Activated CD4-positive, CD25-positive, alpha-beta regulatory T cell treated with anti-CD3 and anti-CD28 coated beads, Interleukin-2, amount 50 U/mL, for 24 hours (primary cell): ENCODE measurements at places on chromosomes 12 and 14.

DNA sequence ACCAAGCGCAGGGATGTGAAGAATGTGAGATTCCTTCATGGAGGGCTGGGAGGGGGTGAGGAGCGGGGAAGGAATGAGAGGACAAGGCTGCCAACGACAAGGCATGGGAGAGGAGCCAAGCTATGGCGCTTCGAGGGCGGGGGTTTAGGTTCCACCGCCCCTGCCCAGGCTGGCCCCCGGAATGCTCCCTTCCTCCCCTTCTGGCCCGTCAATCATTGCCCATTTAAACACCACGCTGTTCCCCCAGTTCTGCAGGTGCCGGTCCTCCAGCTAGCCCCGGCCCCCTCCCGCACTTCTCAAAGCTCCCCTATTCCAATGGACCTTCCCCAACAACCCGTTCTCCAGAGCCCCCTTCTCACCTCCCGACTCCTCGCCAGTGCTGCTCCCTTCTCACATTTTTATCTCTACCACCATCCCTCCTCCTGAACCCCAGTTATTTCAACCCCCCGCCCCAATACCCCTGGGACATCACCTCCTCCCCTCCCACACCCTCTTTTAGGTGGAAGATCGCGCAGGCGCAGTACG is 428 bp downstream of the RNF41 start:
- ATAC-seq: peak; percentile 19

- no peak for ATAC-seq
Measured at GRCh38 chr12:1773937-1774655, 46.3 kb upstream of the LRTM2 start.

DNA sequence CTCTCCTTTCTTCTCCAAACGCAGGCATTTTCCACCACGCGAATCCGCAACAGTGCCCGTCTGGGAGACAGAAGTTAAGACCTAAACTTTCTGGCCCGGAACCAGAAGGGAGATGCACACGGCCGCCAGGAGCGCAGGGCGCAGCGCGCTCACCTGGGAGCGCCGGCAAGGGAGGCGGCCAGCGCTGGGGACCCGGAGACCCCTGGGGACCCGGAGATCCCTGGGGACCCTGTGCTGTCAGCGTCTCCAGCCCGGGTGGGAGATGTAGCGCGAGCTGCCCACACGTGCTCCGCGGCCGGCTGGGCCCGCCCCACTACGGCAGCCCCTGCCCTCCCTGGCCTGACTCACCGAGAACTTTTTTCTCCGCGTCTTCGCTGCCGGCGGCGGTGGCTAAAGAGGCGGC is 620 bp downstream of the YBX3 start:
- ATAC-seq: peak; percentile 74

DNA sequence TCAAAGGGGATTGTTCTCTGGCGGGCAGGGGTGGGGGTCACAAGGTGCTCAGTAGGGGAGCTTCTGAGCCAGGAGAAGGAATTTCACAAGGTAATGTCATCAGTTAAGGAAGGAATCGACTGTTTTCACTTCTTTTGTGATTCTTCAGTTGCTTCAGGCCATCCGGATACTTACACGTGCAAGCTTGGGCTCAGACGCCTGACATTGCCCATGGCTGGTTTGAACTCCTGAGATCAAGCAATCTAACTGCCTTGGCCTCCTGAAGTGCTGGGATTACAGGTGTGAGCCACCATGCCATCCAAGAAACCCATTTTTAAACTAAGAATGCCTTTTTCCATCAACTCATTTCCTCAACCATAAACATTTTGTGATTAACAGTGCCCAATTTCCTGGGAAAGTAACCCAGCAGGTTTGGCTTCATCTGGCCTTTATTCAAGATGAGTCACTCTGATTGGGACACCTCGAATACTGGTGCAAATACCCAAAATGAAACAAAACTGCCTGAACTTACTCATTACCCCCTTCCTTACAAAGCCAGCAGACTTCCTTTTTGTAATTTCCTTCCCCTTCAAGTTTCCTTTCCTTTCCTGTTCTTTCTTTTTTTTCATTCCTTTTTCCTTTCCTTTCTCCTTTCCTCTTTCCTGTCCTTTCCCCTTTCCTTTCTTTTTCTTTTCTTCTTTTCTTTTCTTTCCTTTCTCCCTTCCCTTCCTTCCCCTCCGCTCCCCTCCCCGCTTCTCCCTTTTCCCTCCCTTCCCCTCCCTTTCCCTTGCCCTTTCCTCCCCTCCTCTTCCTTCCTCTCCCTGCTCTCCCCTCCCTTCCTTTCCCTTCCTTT is 10.2 kb upstream of the RNASE10 start:
- ATAC-seq: no peak

DNA sequence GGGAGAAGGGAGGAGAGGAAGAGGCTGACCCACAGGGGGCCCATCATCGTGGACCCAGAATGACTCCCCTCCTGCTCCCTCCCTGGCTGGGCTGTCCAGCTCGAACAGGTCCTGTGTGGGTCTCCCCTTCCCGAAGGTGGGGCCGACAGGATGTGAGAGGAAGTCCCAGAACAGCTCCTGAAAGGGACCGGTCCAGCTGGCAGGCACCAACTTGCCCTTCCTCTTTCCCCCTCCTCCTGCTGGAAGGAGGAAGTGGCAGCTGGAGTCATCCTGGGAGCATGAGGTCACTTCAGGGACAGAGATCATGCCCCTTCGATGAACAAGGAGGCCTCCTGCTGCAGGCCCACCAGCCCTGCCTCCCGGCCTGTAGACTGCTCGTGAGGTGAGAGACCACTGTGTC is 35.0 kb upstream of the BEGAIN start:
- no peak for ATAC-seq

- ATAC-seq: peak; percentile 95
Measured at GRCh38 chr12:110826592-110827200, 20.1 kb upstream of the CCDC63 start.

DNA sequence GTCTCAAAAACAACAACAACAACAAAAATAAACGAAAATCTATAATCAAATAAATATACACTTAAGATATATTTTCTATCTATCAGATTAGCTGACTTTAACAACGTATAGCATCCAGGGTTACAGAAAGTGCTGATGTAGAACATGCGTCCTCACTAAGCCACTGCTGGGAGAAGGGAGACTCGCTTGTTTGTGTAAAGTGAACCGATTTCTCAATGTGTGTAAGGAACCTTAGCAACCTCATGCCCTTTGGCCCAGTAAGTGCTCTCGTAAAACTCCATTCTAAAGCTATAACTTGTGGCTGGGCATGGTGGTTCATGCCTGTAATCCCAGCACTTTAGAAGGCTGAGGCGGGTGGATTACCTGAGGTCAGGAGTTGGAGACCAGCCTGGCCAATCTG is 23.8 kb downstream of the NFKBIA start:
- no peak for ATAC-seq

DNA sequence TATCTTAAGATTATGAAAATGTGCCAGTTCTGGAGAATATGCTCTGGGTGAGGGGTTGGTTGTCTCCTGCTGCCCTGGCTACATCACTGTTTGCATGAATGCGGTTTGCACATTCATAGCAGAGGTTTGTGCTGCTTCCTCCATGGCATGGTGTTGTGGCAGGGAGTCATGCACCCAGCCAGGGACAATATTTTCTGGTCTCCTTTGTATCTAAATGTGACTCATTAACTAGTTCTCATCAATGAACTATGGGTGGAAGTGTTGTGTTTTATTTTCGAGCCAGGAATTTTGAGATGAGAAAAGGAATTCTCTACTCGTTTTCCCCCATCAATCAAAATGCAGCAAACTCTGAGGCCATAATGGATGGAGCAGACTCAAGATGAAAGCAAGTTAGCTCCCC is 527.3 kb downstream of the SNAPC1 start:
- ATAC-seq: no peak

DNA sequence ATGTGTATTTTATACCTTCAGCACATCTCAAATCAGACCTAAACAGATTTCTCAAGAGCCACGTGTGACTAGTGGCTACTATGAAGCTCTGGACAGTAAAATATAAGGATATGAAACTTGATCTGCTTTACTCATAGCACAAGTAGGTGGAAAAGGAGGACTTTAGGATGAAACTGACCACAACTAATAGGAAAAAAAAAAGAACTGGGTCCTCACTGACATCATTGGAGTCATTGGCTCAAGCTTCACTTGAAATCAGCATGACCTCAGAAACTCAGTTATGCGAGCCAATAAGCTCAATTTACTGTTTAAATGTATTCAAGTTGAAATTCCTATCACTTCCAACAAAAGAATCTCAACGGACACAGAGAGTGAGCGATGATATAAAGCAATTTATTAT is 34.1 kb upstream of the CIT start:
- ATAC-seq: no peak

GRCh38 chr12:109147954-109148353 is 31.6 kb downstream of the ACACB start:
- ATAC-seq: no peak

- ATAC-seq: peak; percentile 65
Measured at GRCh38 chr14:30553311-30553989, 5.5 kb upstream of the G2E3 start.

DNA sequence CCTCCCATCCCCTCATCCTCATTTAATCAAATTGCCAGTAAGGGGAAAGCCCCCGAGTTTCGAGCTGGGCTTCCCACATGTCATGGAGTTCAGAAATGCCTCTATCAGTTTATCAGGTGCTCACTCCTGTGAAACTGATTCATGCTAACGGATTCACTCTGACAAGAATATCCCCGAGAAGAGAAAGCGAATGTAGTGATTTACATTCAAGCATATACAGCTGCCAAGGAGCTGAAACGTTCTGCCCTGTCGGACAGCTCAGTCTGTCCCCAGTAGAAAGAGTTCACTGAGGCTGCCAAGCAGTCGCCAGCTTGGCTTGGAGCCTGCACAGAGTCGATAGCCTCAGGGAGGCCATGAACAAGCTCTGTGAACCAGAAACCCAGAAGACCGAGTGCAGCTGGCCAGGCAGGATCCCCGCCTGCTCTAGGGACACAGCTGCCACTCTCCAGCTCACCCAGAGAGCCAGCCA is 88.4 kb downstream of the TMCC3 start:
- peak; percentile 59 for ATAC-seq

DNA sequence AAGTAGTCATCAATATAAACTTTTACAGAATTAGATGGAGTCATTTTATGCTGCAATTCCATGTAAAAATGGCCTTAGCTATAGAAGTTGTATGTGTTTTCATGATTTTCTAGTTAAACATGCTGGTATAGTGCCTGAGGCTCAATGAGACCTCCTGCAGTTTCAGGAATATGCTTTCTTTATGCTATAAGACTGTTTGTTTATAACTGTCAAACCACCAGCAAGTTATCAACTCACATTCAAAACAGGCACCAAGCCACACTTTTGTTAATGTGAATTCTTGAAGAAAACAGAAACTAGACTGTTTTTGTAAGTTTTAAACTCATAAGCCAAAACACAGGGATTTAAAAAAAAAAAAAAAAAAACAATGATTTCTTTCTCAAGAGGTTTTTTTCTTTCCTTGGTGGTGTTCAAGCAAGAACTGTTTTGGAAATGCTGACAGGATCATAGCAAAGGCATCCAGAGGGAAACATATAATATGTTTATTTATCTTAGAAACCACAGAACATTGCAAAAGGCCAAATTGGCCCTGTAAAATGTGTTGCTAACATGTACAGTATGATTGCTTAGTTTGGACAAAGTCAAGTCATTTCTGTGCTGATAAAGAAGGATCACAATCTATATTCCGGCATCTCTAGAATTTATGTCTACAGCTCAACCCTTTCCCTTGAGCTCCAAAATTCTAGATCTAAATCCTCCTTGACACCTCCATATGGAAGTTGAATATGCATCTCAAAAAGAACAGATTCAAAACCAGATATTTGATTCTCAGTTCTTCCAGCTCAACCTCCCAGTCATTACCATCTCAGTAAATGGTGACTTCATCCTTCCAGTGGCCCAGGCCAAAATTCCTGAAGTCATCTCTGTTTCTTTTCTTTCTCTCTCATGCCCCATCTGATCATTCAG is 29.0 kb upstream of the LUM start:
- no peak for ATAC-seq

DNA sequence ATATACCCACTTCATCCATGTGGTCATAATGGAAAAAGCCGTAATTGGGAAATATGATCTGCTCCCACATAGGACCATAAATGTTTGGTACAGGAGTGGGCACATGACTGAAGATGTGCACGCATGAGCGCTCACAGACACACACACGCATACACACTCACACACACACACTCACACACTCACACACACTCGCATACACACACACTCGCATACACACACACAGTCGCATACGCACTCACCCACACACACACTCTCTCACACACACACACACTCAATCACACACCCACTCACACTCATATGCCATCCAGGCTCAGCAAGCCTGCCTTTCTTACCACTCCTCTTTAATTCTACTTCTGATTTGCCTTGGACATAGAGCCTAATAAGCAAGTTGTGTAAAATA is 45.6 kb upstream of the EGLN3 start:
- ATAC-seq: no peak

DNA sequence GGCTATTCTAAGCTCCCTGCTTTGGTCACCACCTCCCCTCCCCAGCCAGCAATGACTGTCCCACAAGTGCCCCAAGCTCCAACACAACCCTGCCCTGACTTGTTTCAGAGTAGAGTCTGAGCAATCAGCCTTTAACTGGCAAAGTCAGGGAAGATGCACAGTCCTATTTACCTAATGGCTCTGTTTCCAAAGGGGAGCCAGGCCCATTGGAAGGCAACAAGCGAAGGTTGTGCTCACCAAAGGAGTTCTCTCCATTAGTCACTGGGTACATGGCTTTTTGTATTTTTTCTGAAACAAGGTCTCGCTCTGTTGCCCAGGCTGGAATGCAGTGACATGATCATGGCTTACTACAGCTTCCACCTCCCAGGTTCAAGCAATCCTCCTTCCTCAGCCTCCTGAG is 267.1 kb upstream of the CRY1 start:
- ATAC-seq: no peak

- no peak for ATAC-seq
Measured at GRCh38 chr12:12835378-12836146, 22.4 kb downstream of the DDX47 start.

DNA sequence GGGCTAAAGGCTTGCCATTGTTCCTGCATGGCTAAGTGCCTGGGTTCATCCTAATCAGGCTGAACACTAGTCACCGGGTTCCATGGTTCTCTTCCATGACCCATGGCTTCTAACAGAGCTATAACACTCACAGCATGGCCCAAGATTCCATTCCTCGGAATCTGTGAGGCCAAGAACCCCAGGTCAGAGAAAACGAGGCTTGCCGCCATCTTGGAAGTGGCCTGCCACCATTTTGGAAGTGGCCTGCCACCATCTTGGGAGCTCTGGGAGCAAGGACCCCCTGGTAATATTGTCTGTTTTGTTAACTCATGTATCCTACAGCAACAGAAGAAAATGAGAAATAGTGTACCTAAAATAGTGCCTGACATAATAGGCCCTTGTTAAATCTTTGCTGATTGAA is 92.7 kb downstream of the ADAMTS20 start:
- ATAC-seq: no peak

GRCh38 chr14:50321009-50321660 is 9.0 kb downstream of the DMAC2L start:
- peak; percentile 95 for ATAC-seq

DNA sequence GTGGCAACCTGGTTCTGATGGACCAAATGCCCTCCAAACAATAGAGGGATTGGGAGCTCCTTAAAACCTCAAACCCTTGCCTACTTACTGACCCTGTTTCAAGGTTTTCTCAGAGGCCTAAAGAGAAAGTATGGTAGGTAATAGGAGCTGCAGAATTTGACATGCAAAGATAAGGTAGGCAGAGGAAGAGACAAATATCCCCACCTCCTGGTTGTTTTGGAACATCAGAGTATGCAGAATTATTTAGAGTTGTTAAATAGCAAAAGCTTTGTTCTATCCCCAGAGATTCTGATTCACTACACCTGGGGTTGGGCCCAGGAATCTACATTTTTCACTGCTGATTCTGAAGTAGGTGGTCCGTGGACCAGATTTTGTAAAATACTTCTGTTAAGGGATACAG is 421.2 kb downstream of the SOX5 start:
- no peak for ATAC-seq

GRCh38 chr12:124571556-124571955 is 4.1 kb upstream of the NCOR2 start:
- no peak for ATAC-seq
